ENCODE measurements at places on chromosomes 1 and 21. TPM values are rescaled to one million over a fixed set of nuclear protein-coding genes. Genes with fewer than 3 reads are reported as not detected.

OPRD1 gene
- total RNA-seq = not detected

SH3D21 gene
- total RNA-seq = 4.1 TPM

AMY2A gene
- 4.2 TPM for total RNA-seq

CSF3R gene
- total RNA-seq = 34.7 TPM

KIAA0040 gene
- total RNA-seq = 23.0 TPM

RHD gene
- not detected for total RNA-seq

HFM1 gene
- 1.2 TPM for total RNA-seq

ADORA3 gene
- 10.5 TPM for total RNA-seq

FAM163A gene
- total RNA-seq = not detected

MECR gene
- 18.0 TPM for total RNA-seq

LCK gene
- total RNA-seq = 2.4 TPM

Measured in aorta (tissue), 5 donors.